Testis (tissue), 5 donors: ENCODE measurements at places on chromosomes 6 and 20. TPM values are rescaled to one million over a fixed set of nuclear protein-coding genes. Genes with fewer than 3 reads are reported as not detected.

Gene ZSCAN23
- total RNA-seq: 9.1 TPM

DNA sequence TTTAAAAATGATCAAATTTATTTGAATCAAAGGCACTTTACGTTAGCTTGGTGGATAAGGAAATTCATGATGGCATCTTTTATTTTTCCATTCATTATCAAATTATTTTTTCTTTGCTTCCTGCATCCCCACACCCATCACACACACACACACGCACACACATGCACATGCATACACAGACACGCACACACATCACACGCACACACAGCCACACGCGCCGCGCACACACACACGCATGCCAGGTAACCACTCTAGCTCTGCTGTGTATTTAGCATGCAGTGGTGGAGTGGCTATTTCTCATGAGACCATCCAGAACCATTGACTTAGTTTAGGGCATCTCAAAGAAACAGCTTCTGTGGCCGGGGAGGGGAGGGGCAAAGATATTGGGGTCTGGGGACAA lies 47.0 kb downstream of the GNAS start:
- DNase-seq: no peak
- no peak overlapping the region for H3K4me3 ChIP-seq
- no peaks in the 10 kb centered on the region for H3K27me3 ChIP-seq
- H3K36me3 ChIP-seq: no peaks in the 10 kb centered on the region
- no peak overlapping the region for H3K27ac ChIP-seq

Gene RSPH4A
- 2.1 TPM for total RNA-seq

Gene LY6G6F
- total RNA-seq: not detected

DNA sequence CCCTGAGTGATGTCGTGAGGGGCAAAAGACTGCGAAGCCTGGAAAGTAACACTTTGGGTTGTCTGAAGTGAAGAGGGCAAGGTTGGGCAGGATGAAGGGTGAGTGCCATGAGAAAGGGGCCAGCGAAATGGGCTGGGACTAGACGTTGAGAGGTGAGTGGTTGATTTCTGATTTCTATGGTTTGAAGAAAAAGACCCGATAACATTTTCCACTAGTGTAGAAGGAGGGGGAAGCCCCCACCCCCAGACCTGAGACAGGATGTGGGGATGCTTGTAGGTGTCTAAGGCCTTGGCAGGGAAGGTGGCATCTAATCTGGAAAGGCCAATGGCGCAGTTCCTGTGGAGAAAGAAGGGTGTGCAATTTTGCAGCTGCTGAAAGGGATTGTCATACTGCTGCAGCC lies 25.3 kb upstream of the KIF3B start:
- no peaks in the 10 kb centered on the region for H3K36me3 ChIP-seq
- no peaks in the 10 kb centered on the region for H3K4me1 ChIP-seq
- no peak overlapping the region for H3K4me3 ChIP-seq
- H3K27ac ChIP-seq: no peak overlapping the region

GRCh38 chr6:84752118-84752850 lies 12.1 kb downstream of the TBX18 start:
- H3K4me1 ChIP-seq: no peaks in the 10 kb centered on the region
- no peak for DNase-seq
- H3K27me3 ChIP-seq: no peaks in the 10 kb centered on the region
- H3K36me3 ChIP-seq: no peaks in the 10 kb centered on the region

- H3K36me3 ChIP-seq: no peaks in the 10 kb centered on the region
- no peak overlapping the region for H3K4me3 ChIP-seq
- H3K4me1 ChIP-seq: no peaks in the 10 kb centered on the region
- no peaks in the 10 kb centered on the region for H3K27me3 ChIP-seq
Measured at GRCh38 chr6:53673162-53673727, 7.7 kb upstream of the KLHL31 start.

Gene TGM2
- total RNA-seq: 8.5 TPM

Gene NT5E
- total RNA-seq: 33.8 TPM

GRCh38 chr6:15505463-15505918 lies 157.3 kb downstream of the DTNBP1 start:
- DNase-seq: no peak
- H3K4me3 ChIP-seq: no peak overlapping the region
- no peaks in the 10 kb centered on the region for H3K27me3 ChIP-seq
- peaks cover 25% of the 10 kb centered on the region for H3K4me1 ChIP-seq
- H3K36me3 ChIP-seq: no peaks in the 10 kb centered on the region

Gene TSPO2
- total RNA-seq: not detected

GRCh38 chr6:45946887-45947286 lies 68.8 kb downstream of the CLIC5 start:
- H3K27me3 ChIP-seq: no peaks in the 10 kb centered on the region
- no peak for DNase-seq
- no peak overlapping the region for H3K27ac ChIP-seq
- no peaks in the 10 kb centered on the region for H3K36me3 ChIP-seq
- peaks cover 8% of the 10 kb centered on the region for H3K4me1 ChIP-seq

DNA sequence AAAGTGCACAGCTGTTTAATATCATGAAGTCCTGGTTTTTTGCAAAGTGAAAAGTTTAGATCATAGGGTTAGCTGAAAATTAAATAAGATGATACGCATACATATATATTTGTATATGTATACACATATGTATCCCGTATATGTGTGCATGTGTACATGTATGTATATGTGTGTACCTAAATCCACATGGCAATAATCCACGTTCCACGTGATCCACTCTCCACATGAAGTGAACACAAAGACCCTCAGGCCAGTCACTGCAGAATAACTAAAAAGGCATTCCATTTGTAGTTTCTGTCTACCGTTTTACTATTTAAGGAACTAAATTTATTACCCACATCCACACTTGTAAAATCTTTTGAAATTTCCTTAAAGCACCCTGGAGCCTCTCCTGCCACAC lies 294.9 kb downstream of the FOXA2 start:
- no peaks in the 10 kb centered on the region for H3K36me3 ChIP-seq
- no peaks in the 10 kb centered on the region for H3K27me3 ChIP-seq
- H3K4me1 ChIP-seq: no peaks in the 10 kb centered on the region
- H3K4me3 ChIP-seq: no peak overlapping the region
